ENCODE measurements at places on chromosomes 6 and 20.

DNA sequence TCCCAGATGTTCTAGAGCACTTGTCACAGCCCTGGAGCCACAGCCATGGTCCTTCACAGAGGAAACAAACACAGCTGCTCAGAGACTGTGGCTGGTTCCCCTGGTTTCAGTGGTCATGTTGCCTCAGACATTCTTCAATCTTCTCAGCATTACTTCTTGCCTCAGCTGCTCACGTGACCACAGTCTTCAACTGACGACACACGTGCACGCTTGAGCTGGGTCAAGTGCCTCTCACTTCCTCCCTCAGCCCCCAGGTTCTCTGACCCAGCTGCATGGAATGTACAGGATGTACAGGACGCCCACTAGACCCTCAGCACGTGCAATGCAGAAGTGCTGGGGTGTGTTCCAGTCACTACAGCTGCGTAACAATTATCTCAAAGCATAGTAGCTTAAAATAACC lies 159.8 kb upstream of the GGTLC1 start:
- DNase-seq, result no peak

GRCh38 chr6:68211242-68211795 lies 423.8 kb upstream of the ADGRB3 start:
- DNase-seq, result no peak

- DNase-seq, result no peak
Observed at GRCh38 chr20:19966840-19967239, 50.3 kb upstream of the NAA20 start.

DNA sequence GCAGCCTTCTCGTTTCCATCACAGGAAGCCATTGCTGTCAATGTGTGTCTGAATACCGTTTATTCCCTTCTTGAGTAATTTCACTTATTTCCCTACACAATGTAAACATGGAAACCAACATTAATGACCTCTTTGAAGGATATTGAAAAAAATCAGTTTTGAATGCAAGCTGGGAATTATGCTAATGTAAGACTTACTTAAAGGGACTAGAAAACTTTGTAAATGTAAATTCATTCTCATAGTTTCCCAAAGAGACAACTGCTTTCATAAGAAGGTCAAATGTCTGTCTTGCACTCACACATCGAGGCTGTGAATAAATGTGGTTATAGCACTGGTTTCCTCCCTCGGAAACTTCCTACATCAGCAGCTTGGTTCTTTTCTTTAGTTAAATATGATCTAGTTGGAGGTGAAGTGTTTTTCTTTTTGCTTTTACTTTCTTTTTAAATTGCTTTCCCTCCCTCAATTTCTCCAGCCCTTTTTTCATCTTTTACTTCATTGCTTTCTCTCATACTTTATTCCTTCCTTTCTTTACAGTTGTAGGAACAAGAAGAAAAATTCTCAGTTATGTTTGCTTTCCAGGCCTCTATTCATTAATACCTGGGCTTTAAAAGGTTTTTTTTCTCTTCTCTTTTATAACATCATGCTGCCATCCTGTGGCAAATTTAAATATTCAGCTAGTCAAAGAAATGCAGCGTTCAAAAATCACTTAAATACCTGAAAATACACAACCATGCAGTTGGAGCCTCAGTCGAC lies 108.3 kb downstream of the TNFAIP3 start:
- no peak for DNase-seq

DNA sequence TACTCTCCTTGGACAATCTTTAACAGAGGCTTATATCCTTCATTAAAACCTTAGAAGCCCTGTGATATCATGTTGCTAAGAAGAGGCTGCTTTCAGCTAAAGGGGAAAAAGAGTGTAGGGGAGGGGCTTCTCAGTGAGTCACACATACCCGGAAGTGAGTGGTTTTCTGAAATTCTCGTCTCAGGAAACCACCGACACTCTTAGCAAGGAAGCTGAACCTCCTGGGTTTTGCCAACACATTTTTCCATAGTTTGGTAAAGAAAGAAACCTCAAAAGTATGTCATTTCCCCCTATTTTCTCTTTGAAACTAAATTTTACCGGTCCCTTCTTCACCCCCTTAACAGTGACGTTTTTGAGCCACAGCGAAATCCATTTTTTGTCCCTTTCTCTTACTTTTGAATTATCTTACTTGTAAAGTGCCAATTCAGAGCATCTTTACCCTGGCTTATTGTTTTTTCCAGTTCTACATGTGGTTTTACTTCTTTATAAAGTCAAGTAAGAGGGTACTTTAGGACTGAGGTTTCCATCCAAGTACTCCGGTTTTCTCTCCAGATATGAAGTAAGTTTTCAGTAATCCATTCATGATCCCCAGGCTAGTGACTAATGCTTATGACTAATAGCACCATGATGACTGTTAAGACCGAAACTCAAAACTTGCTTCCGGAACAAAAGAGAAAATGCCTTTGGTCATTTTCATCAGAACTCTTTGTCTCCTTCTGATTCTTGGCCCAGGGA lies 219.3 kb downstream of the ARHGAP18 start:
- DNase-seq, result no peak

GRCh38 chr20:4864311-4864752 lies 137.0 kb downstream of the SLC23A2 start:
- DNase-seq, result no peak

DNA sequence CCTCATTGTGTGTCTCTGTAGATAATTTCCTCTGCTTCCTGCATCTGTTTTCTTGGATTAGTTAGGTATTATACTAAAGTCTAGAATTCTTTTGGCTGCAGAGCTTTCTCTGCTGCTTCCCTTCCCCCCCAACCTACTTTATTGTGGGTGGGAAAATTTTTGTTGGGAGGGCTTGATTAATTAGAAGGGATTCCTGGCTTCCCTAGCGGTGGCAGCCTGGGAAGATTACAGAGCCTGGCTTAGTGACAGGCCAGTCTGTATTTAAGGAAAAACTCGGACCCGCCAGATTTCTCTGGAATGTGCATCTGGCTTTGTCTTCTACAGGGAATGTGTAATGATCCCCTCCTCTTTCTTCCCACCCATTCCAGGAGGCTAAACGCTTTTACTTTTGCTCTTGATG lies 31.2 kb downstream of the SLX4IP start:
- DNase-seq, result no peak

DNA sequence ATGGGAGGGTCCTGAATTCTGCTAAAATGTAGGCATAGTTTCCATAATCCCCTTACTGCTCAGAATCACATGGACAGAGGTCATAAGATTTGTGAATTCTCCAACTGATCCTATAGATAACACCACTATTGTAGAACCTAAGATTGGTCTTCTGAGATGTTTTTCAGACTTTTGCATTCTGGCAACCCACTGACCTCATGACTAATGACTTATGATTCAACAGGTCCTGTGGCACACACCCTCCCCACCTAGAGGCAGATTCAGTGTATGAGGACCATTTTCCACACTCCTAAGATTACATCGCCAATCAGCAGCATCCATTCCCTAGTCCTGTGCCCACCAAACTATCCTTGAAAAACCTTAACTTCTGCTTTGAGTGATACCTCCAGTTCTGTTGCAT lies 207.2 kb downstream of the BTBD9 start:
- DNase-seq, result no peak

- no peak for DNase-seq
Observed at GRCh38 chr6:139536751-139537617, 162.5 kb upstream of the CITED2 start.

DNA sequence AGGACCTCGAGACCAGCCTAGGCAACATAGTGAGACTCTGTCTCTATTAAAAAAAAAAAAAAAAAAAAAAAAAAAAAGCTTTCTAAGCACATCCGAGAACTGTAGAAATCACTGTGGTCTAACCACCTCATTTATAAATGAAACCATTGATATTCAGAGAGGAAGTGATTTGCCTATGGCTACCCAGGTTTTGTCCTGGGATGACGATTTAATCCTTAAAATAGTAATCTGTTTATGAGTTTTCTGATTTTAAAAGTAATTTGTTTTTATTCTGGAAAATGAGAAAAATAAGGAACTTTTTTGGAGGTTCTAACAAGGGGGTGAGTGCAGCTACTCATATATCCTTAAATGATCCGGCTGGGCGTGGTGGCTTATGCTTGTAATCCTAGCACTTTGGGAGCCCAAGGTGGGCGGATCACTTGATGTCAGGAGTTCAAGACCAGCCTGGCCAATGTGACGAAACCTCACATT lies 6.5 kb upstream of the BTN3A2 start:
- no peak for DNase-seq

- DNase-seq, result no peak
Observed at GRCh38 chr6:105733556-105734162, 330.8 kb upstream of the PREP start.

DNA sequence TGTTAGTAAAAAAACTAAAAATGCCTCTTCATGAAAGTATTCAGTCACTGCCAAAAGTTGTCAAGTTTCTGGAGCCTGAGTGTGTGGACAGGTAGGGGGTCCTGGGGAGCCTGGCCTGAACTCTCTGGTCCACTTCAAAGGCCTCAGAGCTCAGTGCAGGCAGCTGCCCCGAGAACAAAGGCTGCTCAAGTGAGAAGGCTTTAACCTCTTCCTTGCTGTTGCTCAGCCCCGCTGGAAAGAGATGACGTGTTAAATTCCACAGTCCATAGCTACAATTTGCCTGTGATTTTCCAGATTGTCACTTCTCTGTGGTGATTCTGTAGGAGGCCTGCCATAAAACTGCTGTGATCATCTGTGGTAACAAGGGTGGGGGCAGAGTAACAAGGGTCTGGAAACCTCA lies 96.9 kb downstream of the FAM120B start:
- no peak for DNase-seq

DNA sequence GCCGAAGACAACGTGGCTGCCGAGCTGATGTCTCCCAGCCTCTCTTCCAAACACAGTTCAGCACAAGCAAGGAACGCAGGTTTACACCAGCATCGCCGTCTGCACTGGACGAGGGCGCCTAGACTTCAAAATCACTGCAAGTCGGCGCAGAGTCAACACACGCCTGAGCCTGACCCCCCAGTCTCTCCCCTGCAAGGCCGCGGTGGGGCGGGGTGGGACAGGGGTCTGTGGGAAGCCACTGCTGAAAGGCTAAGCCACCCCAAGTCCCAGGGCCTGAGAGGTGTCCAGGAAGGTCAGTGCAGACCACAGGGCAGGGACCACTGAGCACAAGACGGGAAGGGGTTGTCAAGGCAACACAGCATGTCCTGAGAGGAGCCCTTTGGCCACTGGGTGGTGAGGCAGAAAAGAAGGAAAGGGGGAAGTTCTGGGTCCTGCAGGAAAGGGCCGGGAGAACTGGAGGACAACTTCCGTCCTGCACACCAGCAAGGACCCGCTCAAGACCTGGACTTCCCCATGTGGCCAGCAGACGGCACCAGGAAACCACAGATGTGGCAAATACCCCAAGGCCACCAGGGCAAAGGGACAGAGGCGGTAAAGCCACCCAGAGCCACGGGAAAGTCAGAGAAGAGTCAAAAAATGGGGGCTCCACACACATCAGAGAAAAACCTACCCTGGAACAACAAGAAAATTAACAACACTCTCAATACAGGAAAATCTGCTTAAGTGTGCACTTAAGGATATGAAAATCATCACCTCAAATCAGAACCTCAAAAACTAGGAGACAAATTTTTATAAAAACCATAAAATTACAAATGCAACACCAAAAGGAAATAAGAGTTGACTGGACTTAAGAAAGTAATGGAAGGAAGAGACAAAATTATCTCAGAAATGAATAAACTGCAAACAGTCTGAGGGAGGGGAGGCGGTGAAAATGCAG lies 84.8 kb downstream of the TAF4 start:
- DNase-seq, result no peak

GRCh38 chr6:147734151-147734550 lies 225.7 kb downstream of the SAMD5 start:
- no peak for DNase-seq

DNA sequence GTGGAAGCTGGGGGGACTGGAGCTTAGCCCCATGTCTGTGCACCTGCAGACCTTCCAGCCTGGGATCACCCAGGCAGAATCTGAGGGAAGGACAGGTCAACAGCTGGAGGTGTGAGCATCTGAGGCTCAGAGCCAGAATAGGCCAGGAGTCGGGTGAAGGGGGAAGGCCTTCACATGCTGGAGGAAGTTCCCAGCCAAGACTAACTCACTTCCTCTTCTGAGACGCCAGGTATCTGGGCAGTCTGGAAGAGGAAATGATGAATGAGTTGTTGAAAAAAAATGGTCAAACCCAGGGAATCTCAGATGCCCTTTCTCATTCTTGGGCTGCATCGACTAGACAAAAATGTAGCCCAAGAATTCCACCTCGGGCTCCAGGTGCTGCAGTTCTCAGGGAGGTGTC lies 73.6 kb upstream of the TIAM2 start:
- no peak for DNase-seq

DNA sequence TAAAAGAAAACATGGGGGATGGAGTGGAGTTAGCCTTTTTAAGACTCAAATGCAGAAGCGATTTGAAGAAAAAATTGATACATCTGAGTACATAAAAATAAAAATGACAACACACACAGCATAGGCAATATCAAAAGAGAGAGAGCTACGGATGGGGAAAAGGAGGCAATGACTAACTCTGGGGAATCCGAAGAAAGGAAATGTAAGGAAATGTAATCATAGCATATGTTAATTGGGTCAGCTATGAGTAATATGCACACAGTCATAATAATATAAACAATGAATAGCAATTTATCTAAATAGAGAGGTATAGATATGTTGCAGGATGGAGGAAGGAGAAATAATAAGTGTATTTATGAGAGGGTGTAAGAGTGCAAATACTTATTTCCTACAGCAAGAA lies 83.4 kb downstream of the NOL4L start:
- DNase-seq, result no peak

DNA sequence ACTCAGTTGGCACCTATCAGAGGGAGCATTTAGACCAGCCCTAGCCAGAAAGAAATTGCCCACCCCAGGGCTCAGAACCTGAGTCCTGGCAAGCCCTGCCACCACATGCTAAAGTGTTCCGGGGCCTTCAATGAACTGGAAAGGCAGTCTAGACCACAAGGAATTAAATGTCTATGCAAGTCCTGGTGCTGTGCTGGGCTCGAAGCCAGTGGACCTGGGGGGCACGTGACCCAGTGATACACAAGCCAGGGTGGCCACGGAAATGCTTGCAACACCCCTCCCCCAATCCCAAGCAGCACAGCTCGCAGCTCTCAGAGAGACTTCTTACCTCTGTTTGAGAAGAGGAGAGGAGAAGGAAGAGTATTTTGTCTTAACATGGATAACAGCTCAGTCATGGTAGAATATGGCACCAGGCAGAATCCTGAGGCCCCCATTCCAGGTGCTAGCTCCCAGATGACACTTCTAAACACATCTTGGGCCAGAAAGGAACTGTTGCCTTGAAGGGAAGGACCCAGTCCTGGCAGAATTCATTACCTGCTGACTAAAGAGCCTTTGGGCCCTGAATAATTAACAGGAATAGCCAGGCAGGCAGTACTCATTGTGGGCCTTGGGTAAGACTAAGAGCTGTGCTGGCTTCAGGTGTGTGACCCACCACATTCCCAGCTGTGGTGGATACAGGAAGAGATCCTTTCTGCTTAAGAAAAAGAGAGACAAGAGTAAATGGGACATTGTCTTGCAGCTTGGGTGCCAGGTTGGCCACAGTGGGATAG lies 111.3 kb downstream of the BTBD9 start:
- DNase-seq, result no peak
